Sciatic nerve (tissue), 2 donors: ENCODE measurements at places on chromosomes 4 and X.
A peak's percentile ranks its signal among the peaks of the same experiment; 100 is the strongest.

GRCh38 chr4:155099231-155099630, 109.2 kb upstream of the NPY2R start:
- no peak for DNase-seq

GRCh38 chrX:154477891-154478477, 1.1 kb downstream of the LAGE3 start:
- DNase-seq = peak; percentile 59

- DNase-seq = no peak
Observed at GRCh38 chr4:167274351-167274750, 40.1 kb upstream of the SPOCK3 start.

- no peak for DNase-seq
Observed at GRCh38 chr4:54959651-54960116, 165.7 kb downstream of the KDR start.

DNA sequence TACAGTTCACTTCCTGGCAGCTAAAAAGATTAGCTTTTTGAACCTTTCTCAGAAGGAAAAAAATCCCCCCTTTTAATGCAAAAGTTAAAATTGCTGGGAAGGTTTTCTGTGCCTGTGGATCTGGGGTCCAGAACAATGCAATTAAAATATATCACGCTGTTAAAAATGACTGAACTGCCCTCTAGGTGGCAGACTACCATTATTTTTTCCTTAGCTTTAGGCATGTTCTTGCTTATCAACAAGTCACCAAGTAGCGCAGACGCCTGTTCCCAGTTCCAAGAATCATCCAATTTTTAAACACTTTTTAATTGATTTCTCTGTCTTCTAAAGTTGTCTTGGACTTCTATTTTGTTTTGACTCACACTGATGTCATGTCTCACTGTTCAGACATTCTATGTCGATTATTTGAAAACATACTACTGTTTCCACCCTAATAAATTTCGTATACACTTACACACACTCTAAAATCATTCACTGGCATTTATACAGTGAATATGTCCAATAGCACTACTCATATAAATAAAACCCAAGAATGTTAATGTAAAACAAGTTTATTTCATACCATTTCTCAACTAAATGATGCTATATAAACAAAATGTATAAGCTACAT, 661.6 kb downstream of the RAPGEF2 start:
- DNase-seq = no peak

DNA sequence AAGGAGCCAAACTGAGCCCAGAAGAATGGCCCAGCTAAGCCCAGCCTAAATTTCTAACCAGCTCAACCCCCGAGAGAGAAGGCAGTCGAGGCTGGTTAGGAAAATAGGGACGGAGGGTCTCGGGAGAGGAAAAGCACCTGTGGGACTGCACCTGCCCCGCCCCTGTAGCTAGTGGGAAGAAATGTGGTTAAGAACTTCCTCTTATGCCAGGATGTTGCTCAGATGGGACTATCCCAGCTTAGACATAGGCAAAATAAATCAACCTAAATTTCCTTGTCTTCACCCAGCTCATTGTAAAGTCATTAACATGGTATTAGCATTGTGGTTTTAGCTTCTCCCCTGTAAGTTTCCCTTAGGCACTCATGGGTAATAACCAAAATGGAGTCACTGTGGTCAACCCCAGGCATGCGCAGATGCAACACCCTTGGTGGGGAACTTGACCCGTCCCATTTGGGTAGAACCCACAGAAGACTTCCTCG, 86.8 kb downstream of the ZNF718 start:
- no peak for DNase-seq

DNA sequence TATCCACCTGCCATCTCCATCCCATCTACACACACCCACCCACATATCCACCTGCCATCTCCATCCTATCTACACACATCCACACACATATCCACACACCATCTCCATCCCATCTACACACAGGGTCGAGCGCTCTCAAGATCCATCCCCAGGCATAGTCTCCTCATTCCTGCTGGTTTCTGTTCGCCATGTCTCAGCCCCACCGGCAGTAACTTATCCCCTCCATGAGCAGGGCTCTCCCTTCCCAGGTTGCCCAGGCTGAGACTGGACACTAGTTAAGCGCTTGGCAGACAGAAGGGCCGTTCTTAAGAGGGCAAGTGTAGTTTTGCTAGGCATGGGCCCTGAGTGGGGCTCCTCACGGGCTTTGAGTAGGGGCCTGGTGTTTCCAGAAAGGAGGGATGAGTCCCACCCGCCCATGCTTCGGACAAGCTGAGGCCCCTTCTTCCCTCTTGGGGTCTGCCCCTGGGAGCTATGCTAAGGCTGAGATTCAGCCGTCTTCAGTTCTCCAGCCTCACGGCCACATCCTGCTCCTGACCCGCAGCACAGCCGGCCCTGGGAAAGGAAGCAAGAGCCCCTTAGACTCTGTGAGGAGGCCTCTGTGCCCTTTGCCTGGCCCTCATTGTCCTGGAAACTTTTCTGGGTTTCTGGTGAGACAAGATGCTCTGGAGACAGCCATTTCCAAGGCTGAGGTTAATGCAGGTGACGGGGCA, 20.4 kb downstream of the TMEM271 start:
- no peak for DNase-seq

- no peak for DNase-seq
Observed at GRCh38 chr4:88982757-88983156, 74.2 kb downstream of the FAM13A start.

- no peak for DNase-seq
Observed at GRCh38 chr4:96094183-96094582, 254.3 kb downstream of the PDHA2 start.

DNA sequence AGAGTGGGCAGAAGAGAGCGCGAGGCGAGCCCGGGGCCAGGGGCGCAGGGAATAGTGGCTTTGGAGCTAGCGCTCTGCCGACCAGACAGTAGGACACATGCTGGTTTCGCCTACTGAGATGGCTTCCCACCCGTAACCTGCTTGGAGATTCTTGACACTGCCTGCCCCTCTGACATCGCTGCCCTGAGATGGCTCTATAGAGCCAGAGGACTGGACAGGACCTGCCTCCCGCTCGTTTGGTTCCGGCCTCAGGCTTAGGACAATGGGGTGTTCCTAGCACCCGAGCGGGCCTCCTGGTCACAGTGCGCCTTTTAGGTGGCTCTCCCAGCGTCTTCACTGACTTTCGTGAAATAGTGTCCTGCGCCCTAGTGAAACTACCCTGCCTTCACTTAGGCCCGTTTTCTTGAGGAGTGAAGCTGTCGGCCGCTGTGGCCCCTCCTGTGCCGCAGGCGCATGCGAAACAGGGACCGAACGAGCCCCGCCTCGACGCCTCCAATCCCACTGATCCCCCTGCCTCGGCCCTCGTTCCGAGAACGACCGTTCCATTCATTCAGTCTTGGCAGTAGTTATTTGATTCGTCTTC, 608 bp downstream of the TAF1 start:
- no peak for DNase-seq

DNA sequence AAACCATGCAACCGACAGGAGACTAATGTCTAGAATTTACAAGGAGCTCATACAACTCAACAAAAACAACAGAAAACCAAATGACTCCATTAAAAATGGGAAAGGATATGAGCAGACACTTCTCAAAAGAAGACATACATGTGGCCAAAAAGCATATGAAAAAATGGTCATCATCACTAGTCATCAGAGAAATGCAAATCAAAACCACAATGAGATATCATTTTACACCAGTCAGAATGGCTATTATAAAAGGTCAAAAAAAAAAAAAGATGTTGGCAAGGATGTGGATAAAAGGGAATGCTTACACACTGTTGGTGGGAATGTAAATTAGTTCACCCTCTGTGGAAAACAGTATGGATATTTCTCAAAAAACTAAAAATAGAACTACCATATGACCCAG, 50.5 kb upstream of the CHRDL1 start:
- DNase-seq = no peak

GRCh38 chr4:142416121-142416520, 430.0 kb downstream of the INPP4B start:
- no peak for DNase-seq

DNA sequence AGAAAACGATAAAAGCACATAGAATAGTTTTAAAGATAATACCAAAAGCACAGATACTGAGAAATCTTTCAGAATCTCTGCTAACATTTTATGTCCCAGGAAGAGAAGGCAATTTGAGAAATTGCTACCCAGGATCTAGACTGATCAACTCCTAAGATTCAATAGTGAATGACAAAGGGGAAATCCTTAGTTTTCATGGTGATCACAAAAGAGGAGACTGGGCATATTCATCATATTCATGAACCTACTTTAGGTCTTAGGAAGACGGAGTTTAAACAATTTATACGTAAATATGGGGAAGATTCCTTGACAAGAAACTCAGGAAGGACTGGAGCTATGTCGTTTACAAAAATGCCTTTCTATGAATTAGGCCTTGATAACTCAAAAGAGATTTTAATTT, 87.3 kb downstream of the SHISA3 start:
- DNase-seq = no peak

DNA sequence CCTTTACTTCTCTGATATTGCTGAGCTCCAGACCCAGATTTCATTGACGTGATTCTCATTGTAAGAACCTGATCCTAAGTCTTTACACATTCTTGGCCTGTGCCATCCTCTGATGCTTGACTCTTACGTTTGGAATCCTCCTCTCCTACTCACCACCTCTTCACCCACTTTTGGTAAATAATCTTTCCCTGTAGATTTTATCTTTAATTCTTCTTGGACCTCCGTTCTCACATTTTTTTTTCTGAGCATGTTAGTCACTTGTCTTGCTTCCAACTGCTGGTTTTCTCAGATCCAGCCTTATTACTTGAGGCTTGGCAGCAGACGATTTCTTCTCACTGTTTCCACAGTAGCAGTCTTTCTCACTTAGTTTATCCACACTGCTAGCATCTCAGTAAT, 12.4 kb upstream of the SH3RF1 start:
- DNase-seq = no peak

DNA sequence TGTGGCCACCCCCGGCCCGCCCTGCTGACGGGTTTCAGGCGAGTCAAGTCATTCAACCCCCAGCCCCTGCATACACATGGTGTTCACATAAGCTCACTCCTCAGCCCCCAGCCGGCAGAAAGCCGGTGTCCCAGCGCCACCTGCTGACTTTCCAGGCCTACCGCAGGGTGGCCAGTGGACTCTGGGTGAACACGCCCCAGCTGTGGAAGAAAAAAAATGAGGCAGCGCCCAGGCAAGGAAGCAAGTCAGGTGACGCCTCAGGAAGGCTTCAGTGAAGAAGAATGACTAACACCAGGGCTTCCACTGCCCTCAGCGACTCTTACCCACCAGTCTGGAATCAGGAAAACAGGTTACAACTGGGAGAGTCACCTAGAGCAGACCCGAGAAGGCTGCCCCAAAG, 15.8 kb downstream of the BCAP31 start:
- peak; percentile 82 for DNase-seq

- DNase-seq = no peak
Observed at GRCh38 chrX:110159235-110159634, 156.3 kb downstream of the TMEM164 start.

DNA sequence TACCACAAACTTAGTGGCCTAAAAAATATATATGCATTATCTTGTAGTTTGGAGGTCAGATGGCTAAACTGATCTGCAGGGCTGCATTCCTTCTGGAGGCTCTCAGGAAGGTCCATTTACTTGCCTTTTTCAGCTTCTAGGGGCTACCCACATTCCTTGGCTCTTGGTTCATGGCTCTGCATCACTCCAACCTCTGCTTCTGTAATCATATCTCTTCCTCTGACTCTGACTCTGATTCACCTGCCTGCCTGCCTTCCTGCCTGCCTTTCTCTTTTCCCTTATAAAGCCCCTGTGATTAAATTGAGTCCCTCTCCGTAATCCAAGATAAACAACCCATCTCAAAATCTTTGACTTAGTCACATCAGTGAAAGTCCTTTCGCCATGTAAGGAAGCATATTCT, 25.0 kb upstream of the FRMPD4 start:
- no peak for DNase-seq

DNA sequence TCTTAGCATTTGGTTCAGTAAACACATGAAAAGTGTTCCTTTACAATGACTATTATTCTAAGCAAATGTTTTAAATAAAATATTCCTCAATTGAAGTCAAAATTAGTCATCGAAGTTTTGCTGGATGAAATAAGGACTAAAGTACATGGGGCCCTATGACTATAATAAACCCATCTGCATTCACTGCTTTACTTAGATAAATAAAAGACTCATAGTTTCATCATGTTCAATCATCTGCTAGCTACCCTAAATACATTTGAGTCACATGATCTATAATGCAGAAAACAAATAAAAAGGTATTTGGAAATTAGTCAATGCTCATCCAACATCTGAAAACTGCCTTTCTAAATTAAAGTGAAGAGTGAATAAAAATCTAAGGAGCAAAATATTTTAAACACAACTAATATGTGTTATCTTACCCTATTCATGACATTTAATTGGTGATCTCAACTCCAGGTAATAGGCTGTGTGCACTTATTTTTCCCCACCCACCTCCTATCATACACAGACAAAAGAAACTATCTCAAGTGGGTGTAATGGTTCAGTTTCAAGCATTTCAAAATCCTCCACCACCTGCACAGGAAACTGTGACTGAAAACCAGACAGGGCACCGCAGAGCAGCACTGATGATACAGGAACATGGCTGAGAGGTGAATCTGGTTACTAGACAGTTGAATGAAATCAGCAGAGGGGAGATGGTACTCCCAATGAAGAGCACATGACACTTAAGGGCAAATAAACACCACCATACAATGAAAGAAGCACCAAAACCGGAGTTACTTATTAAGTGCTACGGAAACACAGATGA, 78.6 kb downstream of the CAMK2D start:
- DNase-seq = no peak

DNA sequence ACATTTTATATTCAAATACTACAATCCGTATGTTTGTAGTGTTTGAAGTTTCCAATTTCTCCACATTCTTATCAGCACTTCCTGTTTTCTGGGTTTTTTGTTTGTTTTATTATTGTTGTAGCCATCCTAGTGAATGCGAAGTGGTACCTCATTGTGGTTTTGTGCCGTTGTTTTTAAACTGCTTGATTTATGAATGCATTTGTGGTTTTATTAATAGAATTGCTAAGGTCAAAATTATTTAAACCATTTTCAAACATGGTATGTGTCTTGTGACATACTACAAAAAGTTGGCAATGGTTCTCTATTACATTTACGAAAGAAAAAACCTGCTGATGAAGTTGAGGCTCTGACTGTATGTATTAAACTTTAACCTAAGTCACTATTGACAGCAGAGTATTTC, 780.0 kb upstream of the MAGEB2 start:
- DNase-seq = no peak

GRCh38 chr4:54231768-54232688, 2.9 kb downstream of the PDGFRA start:
- DNase-seq = peak; percentile 76

DNA sequence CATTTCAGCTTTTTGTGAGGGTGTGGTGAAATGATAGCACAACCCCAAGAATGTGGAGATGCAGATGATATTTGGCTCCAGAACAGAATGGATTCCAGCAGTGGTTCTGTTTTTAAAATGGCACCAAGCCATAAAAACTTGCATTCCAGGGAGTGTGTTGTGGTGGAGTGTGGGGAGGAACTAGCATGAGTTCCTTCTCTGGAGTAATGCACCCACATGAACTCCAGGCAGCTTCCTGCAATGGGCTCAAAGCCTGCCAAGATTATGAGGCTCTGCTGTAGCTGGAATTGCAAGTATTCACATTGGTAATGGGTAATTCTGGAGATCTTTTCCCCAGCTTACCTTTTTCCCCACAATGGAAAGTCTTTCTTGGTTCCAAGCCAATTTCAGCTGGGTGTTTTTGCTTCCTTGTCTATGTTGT, 161.4 kb downstream of the RAB28 start:
- DNase-seq = no peak

- DNase-seq = no peak
Observed at GRCh38 chr4:27215220-27215826, 354.7 kb downstream of the STIM2 start.
